ENCODE measurements at places on chromosomes 1 and 21. TPM values are rescaled to one million over a fixed set of nuclear protein-coding genes. Genes with fewer than 3 reads are reported as not detected.

FLG2 gene
- not detected for total RNA-seq

SERINC2 gene
- 0.42 TPM for total RNA-seq

MARK1 gene
- total RNA-seq, result 5.1 TPM

S100A8 gene
- not detected for total RNA-seq

CNIH3 gene
- total RNA-seq, result 3.8 TPM

Data from A673 (cell line).